Smooth muscle cell of trachea (primary cell): ENCODE measurements at places on chromosomes 12 and 14. TPM values are rescaled to one million over a fixed set of nuclear protein-coding genes. Genes with fewer than 3 reads are reported as not detected.

BATF gene
- not detected in 2 replicates for total RNA-seq

GCH1 gene
- 0.73 and 6.3 TPM in 2 replicates for total RNA-seq

CDCA4 gene
- total RNA-seq, result 9.6 and 19.6 TPM in 2 replicates

TPH2 gene
- total RNA-seq, result not detected in 2 replicates

ADSS1 gene
- total RNA-seq, result 2.5 and 7.1 TPM in 2 replicates

ANAPC5 gene
- total RNA-seq, result 139 and 167 TPM in 2 replicates

RFLNA gene
- total RNA-seq, result not detected in 2 replicates
